ENCODE measurements at places on chromosomes 11 and 22.

- no peak for DNase-seq
Measured at GRCh38 chr22:43669190-43669589, 142.9 kb downstream of the EFCAB6 start.

DNA sequence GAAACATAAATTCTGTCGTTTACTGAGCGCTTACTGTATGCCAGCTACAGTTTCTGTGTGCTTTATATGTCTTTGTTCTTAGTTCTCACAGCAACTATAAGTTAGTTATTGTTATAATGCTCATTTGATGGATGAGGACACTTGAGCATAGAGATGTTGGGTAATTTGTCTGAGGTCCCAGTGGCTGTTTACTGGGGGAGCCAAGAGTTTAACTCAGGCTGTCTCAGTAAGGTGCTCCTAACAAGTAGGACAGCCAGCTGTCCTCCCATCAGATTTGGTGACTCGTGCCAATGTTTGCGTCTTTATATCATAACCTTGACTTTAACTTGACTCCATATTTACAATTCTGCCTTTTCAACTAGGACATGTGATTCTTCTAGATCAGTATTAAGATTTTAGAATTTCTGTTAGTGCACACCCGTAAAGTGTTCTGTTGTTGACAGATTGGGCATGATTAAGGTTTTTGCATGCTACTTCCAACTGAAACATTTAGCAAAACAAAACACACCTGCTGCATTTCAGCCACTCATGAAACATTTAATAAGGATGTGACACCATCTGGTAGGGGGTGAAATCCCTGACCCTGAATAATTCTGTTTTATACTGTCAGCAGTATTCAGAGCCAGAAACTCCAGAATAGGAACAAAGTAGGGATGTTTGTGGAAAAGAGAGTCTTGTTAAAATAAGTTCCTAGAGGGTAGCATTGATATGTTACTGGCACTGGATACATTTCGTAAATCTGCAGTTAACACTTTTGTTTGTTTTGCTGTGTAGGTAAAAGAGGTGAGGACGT lies 1.9 kb downstream of the REXO2 start:
- no peak for DNase-seq

GRCh38 chr22:40451210-40451609 lies 80.8 kb downstream of the SGSM3 start:
- no peak for DNase-seq

DNA sequence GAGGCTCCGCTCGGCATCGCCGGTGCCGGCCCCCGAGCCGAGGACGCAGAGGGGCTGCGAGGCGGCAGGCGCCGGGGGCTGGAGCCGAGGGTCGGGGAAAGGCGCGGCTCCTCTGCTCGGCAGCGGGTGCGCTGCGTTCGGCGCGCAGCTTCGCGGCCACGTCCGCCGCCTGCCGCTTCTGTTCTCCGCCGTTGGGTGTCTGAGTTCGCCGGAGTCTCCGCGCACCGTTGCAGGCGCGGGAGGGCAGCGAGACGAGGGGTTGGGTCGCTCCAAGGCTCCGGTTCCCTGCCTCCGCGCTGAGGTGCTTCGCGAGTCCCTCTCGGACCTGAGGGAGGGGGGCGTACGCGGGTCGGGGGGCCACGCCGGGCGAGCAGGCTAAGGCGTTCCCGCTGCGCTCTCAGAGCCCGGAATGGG lies 347 bp downstream of the MN1 start:
- no peak for DNase-seq

DNA sequence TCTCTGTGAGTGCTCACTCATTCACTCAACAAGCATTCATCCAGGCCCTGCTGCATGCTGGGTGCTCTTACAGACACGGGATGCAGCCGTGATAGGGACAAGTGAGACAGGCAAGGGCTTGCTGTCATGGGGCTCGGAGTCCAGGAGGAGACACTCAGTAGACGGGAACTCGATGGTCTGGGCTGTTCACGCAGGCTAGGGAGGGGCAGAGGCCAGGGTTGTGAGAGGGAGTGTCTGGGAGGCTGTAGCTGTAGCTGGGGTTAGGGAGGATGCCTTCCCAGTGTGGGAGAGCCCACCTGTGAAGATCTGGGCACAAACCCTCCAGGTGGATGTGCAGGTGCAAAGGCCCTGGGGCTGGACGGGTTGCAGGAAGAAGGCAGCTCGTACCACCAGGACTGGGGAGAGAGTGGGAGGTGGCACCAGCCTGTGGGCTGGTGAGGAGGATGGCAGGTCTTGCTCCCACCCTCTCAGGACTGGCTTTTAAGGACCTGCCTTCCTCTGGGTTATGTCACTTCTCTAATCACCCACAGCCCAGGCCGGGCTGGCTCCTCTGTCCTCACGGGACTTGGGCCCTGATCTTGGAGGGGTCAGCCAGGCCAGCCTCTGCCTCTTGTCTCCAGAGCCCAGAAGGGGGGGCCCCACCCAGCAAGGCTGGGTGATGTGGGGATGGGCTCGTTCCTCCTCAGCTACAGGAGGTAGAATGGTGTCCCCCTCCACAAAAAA lies 24.1 kb downstream of the FGF4 start:
- DNase-seq = no peak

DNA sequence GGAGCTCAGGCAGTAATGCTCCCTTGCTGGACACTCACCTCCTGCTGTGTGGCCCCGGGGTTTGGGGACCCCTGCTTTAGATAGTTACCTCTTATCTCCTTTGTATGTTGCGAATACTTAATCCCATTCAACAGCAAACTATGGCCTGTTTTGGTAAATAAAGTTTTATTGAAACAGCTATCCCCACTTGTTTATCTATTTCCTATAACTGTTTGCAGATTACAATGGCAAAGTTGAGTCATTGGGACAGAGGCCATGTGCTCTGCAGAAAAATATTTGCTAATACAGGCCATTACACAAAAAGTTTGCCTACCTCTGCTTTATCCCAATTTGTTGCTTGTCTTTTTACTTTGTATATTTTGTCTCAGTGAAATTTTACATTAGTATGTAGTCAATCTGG lies 68.4 kb downstream of the CACNA1I start:
- DNase-seq = no peak

DNA sequence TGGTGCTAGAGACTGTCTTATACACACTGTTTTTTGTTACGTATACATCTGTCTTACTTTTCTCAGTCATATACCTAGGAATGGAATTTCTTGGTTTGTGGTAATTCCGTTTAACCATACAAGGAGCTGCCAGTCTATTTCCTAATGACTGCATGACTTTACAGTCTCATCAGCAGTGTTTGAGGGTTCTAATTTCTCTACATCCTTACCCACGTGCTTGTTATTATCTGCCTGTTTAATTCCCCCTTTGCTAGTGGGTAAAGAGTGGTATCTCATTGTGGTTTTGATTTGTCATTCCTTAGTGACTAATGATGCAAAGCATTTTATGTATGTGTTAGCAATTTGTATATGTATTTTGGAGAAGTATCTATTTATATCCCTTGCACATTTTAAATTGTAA lies 1008.0 kb downstream of the FAM181B start:
- DNase-seq = no peak

GRCh38 chr22:39989633-39990032 lies 5.1 kb upstream of the FAM83F start:
- DNase-seq = no peak

DNA sequence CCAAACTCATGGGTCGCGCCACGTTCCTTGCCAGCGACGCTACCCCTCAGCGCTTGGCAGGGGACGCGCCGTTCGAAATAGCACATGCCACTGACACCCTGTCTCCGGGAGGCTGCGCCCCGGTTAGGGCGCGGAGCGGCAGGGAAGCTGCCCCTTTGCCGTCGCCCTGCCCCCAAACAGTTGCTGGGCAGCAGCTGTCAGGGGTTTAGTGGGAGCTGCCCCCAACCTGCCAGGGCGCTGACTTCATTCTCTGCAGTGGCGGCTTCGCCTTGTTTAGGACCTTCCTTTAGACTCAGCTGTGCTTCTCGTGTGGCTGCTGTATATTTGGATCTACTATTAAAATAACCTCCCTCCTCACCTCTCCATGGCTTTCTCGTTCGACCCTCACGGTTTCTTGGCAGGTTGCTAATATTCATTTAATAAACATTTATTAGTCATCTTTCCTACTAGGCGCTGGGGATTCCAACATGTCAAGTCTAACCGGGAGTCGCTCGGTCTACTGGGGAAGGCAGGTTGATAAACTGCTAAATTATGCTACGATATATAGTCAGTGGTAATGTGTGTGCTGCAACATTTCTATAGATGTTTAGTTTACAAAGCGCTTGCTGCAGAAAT lies 782 bp downstream of the TMEM109 start:
- DNase-seq = no peak

- no peak for DNase-seq
Measured at GRCh38 chr22:47168441-47168840, 406.0 kb downstream of the TBC1D22A start.

DNA sequence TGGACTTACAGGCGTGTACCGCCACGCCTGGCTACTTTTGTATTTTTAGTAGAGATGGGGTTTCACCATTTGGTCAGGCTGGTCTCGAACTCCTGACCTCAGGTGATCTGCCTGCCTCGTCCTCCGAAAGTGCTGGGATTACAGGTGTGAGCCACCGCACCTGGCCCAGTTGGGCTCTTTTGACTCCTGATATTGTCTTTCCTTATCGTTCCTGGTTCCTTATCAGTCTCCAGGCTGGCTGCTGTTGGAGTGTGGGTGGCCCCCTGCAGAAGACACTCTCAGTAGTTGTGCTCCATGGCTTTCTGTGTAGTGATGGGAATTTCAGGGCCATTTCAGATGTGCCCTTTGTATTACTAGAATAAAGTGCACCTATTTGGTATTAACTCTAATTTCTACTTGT lies 55.3 kb downstream of the C22orf31 start:
- no peak for DNase-seq

Data from fibroblast of the conjunctiva (primary cell).